ENCODE measurements at places on chromosomes 16 and 17.

DNA sequence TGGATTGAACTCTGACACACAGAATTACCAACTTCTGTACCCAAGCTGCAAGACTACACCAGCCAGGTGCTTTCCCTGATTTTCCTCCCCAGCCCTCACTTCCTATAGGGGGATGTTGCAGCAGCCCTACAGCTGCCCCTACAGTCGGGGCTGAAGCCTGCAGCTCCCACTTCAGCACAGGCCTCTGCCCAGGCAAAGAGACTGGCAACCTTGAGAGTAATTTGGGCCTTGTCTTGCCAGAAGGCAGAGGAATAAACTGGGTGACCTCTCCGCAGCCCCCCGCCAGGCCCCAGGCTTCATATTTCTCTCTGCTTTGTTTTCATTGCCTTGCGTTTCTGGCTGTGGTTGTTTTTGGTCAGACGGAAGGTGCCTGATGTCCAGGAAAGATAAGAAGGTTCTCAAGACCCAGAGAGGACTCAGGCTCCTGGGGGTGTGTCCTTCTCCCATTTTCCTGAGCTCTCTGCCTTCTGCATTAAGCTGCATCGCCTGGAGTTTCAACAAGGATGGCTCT, 32.0 kb downstream of the SLC6A4 start:
- H3K27ac ChIP-seq = no peak overlapping the region
- H3K27me3 ChIP-seq = no peaks in the 10 kb centered on the region
- H3K4me3 ChIP-seq = no peak overlapping the region

DNA sequence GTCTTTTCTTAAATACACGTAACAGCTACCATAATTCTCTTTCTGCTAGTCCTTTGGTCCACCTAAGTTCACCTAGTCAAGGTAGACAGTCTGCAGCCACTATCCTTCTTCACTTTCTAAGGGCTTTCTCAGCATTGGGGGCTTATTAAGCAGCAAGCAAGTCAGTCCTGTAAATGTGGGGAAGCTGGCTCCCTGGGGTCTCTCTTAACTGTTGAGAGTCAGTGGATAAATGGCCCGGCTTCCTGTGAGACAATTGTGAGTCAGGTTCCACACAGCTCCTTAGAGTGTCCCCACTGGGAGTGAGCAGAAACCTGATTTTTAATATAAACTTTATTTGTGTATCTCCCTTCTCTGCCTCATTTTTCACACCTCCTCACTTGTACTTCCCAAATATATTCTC, 132.1 kb downstream of the CDH13 start:
- H3K4me1 ChIP-seq = peaks cover 11% of the 10 kb centered on the region
- H3K36me3 ChIP-seq = no peaks in the 10 kb centered on the region
- H3K27ac ChIP-seq = no peak overlapping the region
- no peak overlapping the region for H3K4me3 ChIP-seq

DNA sequence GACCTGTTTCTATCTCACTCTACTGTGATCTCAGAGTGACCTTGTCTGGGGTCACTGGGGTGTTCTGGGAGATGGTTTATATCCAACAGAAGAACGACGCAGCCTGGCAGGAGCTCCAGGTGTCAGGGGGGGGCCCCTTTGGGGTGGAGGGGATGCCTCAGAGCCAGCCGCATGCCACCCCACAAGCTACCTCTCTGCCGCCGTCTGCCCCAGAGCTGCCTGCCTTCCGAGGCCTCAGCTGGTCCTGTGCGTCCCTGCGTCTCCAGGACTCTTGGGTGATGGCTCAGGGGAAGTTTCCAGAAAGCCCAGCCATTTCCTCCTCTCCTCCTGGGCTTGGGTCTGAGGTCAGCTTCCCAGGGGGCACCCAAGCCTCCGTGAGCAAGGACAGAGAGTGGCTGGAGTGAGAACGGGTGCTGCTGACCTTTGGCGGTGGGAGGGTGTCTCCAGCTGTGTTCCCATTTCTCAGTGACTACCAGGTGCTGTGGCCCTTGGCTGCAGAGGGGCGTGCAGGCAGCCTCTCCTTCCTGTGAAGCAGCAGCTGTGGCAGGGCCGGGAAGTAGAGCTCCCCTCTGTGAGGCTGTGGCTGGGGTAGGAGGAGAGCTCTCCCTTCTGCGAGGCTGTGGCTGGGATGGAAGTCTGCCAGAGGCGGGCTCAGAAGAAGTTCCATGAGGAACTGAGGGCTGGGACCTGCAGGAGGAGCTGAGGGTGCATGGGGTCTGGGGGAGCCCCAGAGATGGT, 19.8 kb downstream of the JPH3 start:
- peaks cover 22% of the 10 kb centered on the region for H3K27me3 ChIP-seq
- no peak overlapping the region for H3K4me3 ChIP-seq
- no peaks in the 10 kb centered on the region for H3K4me1 ChIP-seq
- no peak overlapping the region for H3K27ac ChIP-seq

DNA sequence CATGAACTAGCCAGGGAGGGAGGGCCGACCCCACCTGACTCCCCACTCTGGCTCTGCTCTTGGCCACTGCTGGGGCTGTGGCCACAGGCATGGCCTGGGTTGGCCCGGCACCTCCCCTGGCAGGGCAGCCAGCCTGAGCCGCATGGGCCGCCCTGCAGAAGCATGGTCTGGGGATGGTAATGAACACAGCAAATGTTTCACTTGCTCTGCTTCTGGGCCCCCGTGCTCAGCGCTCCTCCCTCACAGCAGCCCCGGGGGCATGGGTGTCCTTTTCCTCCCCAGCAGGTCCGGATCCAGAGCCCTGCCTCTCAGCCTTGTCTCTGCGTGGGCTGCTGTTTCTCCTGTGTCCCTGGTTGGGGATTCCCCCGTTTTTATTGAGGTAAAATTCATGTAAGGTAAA, 30.9 kb upstream of the KCNJ12 start:
- no peak overlapping the region for H3K4me3 ChIP-seq
- H3K36me3 ChIP-seq = no peaks in the 10 kb centered on the region
- H3K27ac ChIP-seq = no peak overlapping the region
- H3K27me3 ChIP-seq = no peaks in the 10 kb centered on the region
- peak; percentile 58 for DNase-seq

Measured in upper lobe of right lung (tissue), 1 donor.